ENCODE measurements at places on chromosomes 3 and 15.

GRCh38 chr3:16741890-16742289, 136.7 kb upstream of the DAZL start:
- no peak for DNase-seq

- no peak for DNase-seq
These were observed 67.8 kb downstream of the SLC12A8 start for GRCh38 chr3:125144653-125145314.

- no peak for DNase-seq
These were observed 65.9 kb upstream of the ST3GAL6 start for GRCh38 chr3:98697225-98697624.

DNA sequence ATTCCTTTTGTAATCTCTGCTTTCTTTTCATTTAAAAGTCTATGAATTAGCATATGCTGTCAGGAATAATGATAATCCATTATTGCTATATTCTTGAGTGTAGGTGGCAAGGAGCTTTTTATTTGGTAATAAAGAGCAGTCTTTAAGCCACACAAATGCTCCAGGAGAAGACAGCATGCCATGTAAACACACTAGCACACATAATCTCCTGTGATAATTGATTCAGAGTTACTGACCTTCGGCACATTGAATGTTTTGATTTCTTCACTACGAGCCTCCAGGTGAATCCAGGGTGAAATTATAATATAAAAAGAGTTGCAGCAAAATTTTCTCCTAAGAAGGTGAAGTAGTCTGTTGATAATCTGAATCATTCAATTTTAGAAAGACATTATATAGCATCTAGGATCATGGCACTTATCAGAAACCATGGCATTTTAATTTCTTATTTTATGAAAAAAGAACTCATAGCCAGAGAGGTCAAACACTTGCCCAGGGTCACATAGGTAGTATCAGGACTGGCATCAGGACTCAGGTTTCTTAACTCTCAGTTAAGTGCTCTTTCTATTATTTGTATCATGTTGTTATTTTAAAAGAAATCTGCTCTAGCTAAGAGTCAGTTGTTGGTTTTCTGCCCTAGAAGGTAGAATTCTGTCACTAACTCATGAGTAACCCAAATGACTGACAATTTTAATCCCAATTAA, 21.3 kb upstream of the DHX36 start:
- DNase-seq, result no peak

DNA sequence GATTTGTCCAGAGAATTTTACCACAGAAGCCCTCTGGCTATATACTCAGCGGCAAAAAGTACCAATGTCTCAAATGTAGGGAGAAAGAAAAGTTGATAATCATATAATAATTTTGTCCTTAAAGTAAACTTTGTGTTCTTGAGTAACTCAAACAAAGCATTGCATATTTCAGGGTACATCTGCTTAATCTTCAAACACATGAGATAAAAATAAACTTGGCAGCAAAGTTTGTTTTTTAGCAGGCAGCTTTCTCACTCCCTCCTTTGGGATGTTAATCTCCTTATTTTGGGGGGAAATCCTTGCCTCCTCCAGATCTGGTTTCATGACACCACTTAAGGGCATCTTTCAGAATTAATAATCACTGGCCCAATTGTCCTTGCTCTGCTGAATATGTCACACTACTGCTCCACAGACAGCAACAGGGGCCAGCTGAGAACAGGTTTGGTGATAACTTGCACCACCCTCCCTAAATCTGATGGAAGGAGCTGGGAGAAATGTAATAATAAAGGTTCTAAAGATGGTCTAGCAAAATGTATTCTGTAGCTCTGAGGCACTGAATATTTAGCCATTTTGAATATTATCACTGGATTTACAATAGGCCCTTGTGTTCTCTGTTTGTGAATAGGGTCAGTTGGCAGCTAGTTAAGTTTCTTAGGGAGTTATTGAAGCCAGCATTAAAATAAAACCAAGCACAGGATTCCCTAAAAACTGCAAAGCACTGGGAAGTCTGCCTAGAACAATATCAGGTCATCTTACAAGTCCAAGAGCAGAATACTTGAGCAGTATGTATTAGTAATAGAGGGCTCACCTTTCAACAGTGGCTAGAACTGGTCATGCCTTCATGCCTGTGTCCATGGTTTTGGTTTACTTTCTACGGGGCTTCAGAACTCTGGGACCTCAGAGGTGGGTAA, 79.2 kb downstream of the EFL1 start:
- DNase-seq, result no peak

GRCh38 chr3:164224126-164224525, 854.2 kb downstream of the SI start:
- no peak for DNase-seq

GRCh38 chr15:65363306-65363705, 14.5 kb downstream of the IGDCC3 start:
- DNase-seq, result no peak

- no peak for DNase-seq
These were observed 65.8 kb upstream of the AKAP13 start for GRCh38 chr15:85314633-85315032.

- no peak for DNase-seq
These were observed 238.2 kb downstream of the TUSC7 start for GRCh38 chr3:116947809-116948208.

GRCh38 chr3:45905755-45906154, 19.4 kb downstream of the CCR9 start:
- no peak for DNase-seq

GRCh38 chr3:114213292-114213626, 24.1 kb downstream of the ZNF80 start:
- no peak for DNase-seq

- DNase-seq, result no peak
These were observed 382.9 kb downstream of the GABRG3 start for GRCh38 chr15:27353856-27354255.
